ENCODE measurements at places on chromosomes 13 and 19. TPM values are rescaled to one million over a fixed set of nuclear protein-coding genes. Genes with fewer than 3 reads are reported as not detected.

DNA sequence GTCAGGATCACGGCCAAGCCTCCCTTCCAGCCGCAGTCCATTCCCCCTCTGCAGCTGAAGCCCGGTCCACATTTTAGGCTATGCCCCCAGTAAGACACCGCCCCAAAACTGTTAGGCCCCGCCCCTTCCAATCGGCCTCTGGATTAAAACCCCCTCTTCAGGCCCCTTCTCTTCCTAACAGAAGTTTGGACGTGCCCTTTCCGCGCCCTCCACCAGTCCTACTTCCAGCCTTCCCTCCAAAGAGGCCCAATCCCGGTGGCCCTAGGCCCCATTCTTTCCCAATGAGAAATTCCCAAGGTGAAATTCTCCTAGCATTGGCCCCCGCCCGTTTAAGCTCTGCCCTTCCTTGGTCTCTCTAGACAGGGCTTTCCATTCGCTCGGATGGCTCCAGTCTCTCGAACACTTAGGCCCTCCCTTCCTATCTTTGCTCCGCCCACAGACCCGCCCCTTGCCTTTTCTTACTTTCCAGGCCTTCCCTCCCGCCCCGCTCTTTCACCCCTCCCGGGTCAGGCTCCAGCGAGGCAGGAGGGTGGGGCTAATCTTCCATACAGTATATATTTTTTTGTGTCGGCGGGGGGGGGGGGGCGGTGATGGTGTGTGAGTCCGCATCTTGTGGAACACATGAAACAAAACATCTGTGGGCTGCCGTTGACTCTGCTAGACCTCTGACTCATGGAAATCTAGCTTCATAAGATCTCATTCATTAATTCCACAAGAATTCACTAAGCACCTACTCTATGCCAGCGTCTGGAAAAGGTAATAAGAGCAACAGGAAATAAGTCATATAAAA lies 13.6 kb downstream of the LTBP4 start:
- peak; percentile 53 for DNase-seq

GRCh38 chr13:29752175-29752574 lies 98.2 kb downstream of the UBL3 start:
- no peak for DNase-seq

GRCh38 chr19:3591876-3592613 lies 6.8 kb downstream of the GIPC3 start:
- no peak for DNase-seq

DNA sequence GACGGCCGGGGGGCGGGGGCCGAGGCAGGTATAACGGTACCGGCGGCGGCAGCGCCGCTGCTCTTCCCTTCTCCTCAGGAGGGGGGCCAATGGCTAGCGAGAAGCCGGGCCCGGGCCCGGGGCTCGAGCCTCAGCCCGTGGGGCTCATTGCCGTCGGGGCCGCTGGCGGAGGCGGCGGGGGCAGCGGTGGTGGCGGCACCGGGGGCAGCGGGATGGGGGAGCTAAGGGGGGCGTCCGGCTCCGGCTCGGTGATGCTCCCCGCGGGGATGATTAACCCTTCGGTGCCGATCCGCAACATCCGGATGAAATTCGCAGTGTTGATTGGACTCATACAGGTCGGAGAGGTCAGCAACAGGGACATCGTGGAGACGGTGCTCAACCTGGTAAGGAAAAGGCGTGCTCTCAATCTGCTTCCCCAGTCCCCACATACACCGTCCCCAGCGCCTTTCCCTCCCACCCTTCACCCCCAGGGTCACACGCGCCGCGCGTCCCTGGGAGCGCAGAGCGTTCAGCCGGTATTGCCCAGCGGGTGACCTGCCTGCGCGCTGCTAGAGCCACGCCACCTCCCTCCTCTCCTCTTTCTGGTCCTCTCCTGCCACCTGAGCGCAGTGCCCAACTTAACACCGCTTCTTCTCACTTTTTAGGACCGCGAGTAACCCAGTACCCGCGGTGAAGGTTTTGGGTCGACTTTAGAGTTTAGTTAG lies 814 bp downstream of the NBEA start:
- DNase-seq: no peak

DNA sequence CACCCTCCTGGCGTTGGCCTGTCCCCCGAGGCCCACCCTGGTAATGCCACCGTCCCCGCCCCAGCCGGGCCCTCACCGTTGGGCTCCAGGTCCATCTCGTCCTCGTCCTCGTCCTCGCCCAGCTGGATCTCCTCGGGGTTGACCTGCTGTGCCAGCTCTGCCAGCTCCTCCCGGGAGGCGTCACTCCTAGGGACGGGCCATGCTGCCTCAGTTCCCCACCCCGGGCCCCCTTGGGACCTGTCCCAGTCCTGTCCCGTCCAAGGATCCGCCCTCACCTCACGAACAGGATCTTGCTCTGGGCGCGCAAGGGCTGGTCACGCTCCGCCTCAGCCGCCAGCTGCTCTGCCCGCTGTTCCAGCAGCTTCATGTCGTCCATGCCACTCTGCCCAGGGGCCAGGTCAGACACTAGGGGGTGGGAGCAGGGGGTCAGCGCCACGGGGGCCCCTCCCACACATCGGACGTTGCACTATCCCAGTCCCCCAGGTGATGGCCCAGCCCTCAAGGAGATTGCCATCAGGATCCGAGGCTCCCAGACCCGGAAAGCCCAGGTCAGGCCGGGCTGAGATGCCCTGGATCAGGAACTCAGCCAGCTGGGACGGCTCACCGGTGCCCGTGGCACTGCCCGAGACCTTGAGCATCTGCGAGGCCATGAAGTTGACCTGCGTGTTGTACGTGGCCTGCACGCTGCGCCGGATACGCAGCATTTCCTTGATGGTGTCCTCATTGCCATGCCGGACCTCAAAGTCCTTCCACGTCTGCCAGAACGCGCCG lies 9.5 kb downstream of the XAB2 start:
- no peak for DNase-seq

GRCh38 chr13:106702505-106702904 lies 134.6 kb upstream of the ARGLU1 start:
- no peak for DNase-seq

- DNase-seq: no peak
Observed at GRCh38 chr13:47502166-47502565, 498.9 kb downstream of the SUCLA2 start.

DNA sequence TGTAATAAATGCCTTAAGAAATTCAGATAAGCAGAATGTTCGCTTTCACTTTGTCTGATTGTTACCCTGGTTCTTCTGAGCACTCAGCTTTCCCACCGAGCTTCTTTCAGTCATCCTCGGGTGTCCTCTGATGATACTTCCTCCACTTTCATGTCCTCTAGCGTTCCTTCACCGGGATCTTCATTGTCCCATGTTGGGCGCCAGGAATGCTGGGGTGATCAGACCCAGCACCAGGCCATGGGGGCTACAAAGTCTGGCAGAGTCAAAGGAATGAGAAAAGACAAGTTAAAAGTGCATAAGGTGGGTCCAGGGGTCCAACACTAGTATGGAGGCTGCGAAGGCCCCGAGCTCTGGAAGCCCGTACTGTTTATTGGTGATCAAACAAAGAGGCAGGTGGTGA lies 11.7 kb upstream of the C19orf84 start:
- no peak for DNase-seq

DNA sequence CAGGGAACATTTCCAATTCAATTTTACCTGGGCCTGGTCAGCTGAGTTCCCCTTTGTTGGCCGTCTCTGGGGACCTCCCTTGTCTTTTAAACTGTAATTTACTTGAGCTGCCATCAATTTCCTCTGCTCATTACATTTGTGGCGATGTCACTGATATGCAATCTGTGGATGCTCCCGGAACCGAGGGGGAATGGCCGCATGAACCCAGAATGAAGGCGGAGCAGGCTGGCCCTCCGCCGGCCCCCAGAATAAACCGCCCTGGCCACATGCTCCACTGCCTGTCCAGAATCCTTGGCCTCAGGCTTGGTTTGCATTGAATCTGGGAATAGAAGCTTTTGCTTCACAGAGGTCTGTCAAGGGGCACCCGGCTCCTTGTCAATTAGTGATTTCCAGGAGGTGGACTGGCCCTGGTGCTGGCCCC lies 276.8 kb downstream of the TEX29 start:
- DNase-seq: no peak

GRCh38 chr19:49436381-49437017 lies 4.8 kb downstream of the SLC17A7 start:
- no peak for DNase-seq

DNA sequence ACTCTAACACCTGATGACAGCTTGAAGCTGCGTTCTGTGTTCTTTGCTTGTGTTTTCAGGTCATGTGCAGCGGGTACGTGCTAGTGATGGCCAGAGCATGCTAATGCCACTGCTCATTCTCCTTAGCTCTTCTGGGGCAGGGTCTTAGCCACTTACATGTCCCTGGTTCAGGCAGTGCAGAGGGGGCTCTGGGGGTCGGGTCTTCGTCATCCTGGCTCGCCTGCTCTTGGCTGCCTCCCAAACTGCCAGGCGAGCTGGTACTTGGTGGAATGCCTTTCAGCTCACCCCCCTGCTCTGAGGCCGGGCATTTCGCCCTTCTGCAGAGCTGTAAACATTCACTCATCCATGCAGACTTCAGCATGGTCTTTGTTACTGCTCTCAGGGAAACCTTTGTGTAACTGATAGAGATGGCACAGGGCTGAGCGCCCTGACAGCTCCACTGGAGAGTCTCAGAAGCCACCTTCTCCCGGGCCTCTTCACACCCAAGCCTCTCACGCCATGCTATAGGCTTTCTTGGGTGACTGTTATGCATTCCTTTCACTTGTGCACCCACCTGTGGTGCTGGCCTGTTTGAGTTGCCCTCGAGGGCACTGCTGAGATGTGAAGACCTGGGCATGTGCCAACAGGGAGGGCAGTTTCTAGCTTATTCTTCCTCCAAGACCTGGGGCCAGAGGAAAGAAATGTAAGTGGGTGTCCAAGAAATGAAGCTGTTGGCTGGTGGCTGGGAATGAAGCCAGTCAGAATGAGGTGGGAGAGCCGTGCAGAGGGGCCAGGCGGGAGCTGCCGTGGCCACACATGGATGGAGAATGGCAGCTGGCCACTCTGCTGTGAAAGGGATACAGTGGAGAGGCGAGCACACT lies 24.4 kb downstream of the FAM124A start:
- no peak for DNase-seq

GRCh38 chr19:28313633-28314032 lies 899.3 kb downstream of the UQCRFS1 start:
- DNase-seq: no peak

DNA sequence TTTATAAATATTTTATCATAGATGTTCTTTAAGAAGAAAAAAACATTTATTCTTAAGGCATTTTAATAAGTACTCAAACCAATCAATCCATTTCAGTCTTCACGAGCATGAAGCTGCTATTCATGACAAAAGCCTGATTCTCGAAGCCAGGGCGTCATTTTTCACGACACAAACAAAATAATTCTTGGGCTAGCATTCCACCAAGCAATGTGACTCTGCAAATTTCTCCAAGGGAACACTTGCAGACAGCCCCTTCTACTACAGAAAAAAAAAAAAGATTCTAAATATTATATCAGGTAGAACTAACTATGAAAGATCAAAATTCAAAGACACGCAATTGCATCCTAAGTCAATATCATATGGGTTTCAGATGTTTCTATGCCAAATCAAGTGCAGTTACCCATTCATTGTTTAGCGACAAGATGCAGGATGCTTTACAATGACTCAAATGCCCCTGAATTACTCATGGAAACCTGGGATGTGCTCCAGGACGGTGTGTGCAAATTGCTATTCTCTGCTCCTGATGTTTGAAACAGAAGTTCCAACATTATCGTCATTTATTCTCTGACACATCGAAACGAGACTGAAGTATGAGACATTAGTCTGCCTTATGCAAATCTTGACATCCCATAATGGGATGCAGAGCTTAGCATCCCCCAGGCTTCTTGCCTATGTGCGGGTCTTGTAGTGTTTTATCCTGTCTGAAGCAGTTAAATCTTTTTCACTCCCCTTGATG lies 517.7 kb downstream of the MYO16 start:
- no peak for DNase-seq

GRCh38 chr13:100399455-100399854 lies 189.1 kb downstream of the GGACT start:
- DNase-seq: no peak

DNA sequence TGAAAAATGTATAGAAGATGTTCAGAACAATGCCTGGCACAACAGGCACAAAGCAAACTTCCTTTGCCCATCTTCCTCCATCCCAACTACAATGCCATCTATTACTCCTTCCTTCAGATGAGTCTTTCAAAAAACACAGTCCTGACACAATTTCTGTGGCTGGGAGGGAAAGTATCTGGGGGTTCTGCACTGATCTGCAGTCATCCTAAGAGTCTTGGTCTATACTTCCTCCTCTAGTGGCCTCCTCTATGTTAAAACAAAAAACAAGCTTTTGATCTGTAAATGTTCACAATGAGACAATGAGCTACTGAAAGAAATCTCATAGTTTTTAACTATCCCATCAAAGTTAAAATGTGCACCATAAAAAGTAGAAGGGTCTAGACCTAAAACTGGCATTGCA lies 44.8 kb downstream of the USP12 start:
- DNase-seq: no peak

DNA sequence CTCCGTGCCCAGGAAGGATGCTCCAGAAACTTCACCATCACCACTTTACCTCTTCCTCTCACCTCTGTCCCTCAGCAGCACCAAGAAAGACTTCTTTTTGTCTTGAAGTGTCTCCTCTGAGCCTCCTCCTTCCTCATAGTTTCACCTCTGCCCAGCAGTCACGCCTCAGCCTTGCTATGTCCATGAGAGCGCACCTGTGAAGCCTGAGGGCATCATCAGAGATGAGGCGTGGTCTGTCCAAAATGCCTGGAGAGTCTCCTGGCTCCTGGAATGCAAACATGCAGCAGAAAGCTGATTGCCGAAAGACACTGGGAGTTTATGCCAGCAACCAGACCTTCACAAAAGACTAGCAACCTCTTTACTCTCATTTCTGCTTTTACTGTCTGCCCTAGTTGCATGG lies 336.6 kb downstream of the TEX29 start:
- no peak for DNase-seq

DNA sequence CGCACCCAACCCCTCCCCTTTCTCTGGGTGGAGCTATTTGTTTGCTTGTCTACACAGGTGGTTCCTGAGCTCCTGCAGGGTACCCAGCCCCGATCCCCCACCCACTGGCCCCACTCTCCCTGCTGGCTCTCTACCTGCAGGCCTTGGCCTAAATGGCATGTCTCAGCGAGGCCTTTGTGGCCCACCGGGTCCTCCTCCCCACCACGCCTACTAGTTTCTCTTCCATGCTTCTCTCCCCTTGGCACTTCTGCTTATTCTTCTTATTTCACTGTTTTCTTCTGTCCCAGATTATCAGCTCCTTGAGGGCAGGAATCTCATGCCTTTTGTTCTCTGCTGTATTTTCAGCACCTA lies 57.4 kb upstream of the ZNF536 start:
- no peak for DNase-seq

- no peak for DNase-seq
Observed at GRCh38 chr13:23384111-23384510, 49.4 kb downstream of the SACS start.

- no peak for DNase-seq
Observed at GRCh38 chr19:46756544-46756888, 10.3 kb upstream of the STRN4 start.

- DNase-seq: no peak
Observed at GRCh38 chr19:3135961-3136683, at the start of gene GNA15. TSS of gene GNA15 (plus strand) at chr19:3136033. CDS start at chr19:3136451, 418 bp downstream.

The PTGER1 gene
- not detected for total RNA-seq

The CACNG7 gene
- total RNA-seq: not detected

The DACT3 gene
- 0.11 TPM for total RNA-seq

The KLK2 gene
- not detected for total RNA-seq

The LILRA1 gene
- 0.27 TPM for total RNA-seq

The CLDND2 gene
- total RNA-seq: 0.60 TPM

The CEACAM8 gene
- not detected for total RNA-seq

The OVOL3 gene
- not detected for total RNA-seq

The GZMM gene
- total RNA-seq: 41.6 TPM

The SYNGR4 gene
- total RNA-seq: not detected

The SH3GL1 gene
- total RNA-seq: 39.3 TPM

The ZIM2 gene
- not detected for total RNA-seq

The MBD3L2 gene
- not detected for total RNA-seq

The TMEM145 gene
- total RNA-seq: not detected

The ZNF568 gene
- total RNA-seq: 3.0 TPM

The ZNF709 gene
- total RNA-seq: 3.5 TPM
